ENCODE measurements at places on chromosomes 1 and 21.
A peak's percentile ranks its signal among the peaks of the same experiment; 100 is the strongest.

DNA sequence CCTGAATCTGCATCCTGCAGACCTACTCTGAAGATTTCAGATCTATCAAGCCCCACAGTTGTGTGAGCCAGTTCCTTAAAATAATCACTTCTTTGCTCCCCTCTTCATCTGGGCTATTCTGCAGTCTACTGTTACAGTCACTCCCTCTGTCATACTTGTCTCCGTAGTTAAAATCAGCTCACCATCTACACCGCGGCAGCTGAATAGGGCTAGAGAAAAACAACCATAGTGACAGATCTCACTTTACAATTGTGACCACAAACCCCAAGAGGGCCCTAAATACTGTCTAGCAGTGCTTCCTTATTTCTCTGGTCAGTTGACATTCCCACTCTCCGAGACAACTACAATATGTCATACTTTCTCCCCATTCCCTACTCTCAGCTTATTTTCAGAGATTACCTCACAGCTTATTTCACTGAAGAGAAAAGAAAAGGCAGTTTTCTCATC, 12.9 kb downstream of the DESI2 start:
- no peak for DNase-seq

GRCh38 chr1:8016210-8016894, 9.8 kb downstream of the ERRFI1 start:
- DNase-seq, result no peak

DNA sequence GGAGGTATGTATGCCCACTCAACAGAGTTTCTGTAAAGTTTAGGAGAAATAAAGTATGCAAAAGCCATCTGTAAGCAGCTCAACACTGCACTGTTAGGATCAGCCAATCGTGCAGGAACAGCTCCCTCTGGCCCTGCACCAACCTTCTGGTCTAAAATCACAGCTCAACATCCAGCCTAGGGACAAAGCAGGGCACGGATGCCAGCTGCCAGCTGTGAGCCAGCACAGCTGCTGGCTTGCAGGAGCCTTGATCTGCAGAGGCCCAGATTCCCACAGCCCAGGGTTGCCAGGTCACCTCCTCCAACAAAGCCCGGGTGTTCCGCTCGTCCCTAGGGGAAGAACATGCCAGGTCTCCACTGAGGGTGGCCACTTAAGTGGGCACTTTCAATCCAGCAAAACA, 8.6 kb downstream of the ACOT7 start:
- DNase-seq, result no peak

- DNase-seq, result no peak
These were observed 1.3 kb downstream of the PRDM2 start for GRCh38 chr1:13701271-13701640.

- DNase-seq, result no peak
These were observed 6.0 kb downstream of the TXNIP start for GRCh38 chr1:145990249-145990855.

- no peak for DNase-seq
These were observed 109.5 kb downstream of the TBX15 start for GRCh38 chr1:118878661-118879060.

DNA sequence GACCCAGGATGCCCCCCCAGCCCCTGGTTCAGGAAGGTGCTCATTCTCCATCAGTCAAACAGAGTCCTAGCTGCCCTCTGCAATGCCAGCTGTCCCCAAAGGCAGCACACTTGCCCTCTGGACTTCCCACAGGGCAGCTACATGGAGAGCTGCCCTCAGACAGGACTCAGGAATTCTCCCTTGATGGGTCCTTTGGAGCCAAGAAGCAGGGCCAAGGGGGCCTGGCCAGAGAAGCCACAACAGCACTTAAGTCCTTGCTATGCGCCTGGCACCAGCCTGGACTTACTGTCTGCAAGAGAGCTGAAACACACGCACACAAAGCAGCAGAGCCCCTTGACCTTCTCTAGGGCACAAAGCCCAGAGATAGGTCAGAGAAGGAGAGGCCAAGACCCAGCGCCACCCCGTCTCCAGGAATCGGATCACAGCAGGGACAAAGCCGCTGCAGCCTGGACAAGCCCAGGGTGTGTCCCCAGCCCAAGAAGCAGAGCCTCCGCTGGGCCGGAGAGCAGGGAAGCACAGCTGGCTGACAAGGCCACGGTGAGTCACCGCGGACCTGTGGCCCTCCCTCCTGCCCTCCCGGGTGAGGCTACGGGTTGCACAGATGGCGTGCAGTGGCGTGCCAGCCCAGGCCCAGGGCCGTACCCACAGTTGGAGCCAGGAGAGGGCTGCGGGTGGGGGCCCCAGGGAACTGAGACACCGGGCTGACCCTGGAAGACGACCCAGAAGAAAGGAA, 1.7 kb downstream of the WNT9A start:
- no peak for DNase-seq

GRCh38 chr1:26542771-26543451, 13.3 kb downstream of the RPS6KA1 start:
- no peak for DNase-seq

DNA sequence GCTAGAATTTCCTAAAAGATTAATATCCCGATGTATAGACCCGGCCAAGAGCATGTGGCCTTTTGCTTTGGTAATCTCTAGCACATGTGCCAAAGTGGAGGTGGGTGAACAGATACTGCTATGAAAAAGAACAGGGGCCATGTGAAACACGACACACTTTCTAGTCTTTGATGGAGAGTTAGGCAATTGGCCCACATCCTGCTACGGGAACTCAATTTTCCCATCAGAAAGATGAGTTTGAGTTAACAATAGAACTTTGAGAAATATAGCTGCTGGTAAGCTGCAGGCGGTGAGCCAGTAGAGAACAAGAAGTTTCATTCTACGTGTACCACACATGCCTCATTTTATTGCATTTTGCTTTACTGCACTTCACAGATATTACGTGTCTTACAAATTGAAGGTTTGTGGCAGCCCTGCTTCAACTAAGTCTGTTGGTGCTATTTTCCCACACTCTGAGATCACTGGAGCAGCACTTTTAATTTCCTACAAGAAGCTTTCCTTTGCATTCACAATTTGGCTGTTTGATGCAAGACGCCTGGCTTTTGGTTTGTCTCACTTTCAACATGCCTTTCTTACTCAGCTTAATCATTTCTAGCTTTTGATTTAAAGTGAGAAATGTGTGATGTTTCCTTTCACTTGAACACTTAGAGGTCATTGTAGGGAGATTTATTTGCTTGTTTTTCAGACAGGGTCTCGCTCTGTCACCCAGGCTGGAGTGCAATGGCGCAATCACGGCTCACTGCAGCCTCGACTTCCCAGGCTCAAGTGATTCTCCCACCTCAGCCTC, 46.3 kb downstream of the HTR6 start:
- no peak for DNase-seq

GRCh38 chr1:150477733-150478132, 9.5 kb upstream of the TARS2 start:
- DNase-seq, result no peak

DNA sequence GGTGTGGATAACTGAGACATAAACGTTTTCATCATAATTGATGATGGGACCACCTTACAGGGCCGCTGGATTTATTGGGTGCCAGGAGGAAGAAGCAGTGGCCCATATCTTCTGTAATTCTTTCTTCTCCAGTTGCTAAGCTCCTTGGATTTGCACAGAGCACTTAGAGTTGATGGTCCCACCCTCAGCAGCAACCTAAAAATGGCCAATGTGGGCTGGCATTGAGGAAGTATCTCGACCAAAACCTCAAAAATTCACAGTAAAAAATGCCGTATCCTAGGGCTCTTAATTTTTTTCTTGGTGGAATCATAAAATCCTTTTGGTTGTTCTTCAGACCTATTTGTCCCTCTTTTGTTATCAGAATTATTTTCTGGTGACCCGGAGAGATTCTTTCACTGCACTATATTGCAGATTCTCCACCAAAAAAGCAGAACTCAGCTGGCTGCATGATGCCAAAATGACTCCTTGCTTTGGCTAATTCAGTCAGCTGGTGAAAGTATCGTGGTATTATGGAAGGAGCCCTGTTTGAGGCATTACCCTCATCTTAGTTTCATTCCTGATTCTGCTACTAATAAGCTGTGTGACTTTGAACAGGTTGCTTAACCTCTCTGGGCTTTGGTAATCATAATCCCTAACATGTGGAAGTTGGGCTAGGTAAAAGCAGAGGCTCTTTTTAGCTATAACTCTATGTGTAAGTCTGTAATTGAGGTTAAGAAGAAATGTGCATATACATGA, 27.6 kb downstream of the KIRREL1 start:
- DNase-seq, result no peak

GRCh38 chr1:29629401-29629800, 393.1 kb downstream of the PTPRU start:
- DNase-seq, result no peak

DNA sequence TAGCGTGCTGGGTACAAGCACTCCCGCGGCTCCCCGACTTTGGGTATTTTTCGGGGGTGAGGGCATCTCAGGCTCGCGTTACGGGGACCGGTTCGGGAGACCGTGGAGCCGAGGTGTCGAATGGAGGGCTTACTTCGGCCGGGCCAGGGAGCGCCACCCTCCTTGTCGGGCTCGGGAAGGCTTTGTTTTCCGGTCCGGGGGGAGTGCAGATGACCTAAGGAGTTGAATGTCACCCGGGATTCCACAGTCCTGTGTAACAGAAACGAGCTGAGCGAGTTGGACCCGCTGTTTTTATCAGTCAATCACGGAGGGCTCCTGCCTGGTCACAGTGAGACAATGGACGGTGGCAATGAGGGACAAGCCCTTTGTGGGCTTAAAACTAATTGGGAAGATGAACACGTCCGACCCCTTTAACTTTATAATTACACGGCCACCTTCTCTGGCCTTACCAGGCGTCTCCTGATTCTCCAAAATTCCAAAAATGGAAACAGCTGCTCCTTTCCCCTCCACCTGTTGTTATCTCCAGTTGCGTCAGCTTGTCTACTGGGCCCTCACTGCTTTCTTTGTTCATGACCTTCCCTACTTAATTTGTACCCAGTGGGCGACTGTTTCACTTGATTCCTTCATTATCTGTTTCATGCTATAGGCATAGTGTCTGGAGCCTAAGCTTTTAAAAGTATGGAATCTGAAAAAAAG, 929 bp upstream of the TRIM45 start:
- DNase-seq, result no peak

DNA sequence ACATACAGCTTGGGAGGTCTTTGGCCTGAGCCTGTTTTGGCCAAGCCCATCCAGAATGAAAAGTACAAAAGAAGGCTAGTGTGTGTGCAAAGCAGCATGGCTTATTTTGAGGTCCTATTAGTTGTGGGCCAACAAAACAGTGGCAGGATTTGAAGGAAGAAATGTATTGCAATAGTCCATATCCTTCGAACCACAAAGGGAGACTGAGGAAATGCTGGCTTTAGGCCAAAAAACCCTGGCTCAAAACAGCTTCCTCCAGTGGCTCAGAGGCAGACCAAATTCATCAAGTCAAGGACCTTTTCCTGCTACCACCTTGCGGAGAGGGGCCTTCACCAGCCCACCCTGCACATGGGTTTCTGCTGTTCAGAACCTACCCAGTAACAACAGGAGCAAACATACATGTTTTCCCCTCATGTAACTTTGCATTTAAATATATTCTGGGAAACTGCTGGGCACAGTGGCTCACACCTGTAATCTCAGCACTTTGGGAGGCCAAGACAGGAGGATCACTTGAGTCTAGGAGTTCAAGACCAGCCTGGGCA, 43.3 kb downstream of the VPS26C start:
- DNase-seq, result no peak

DNA sequence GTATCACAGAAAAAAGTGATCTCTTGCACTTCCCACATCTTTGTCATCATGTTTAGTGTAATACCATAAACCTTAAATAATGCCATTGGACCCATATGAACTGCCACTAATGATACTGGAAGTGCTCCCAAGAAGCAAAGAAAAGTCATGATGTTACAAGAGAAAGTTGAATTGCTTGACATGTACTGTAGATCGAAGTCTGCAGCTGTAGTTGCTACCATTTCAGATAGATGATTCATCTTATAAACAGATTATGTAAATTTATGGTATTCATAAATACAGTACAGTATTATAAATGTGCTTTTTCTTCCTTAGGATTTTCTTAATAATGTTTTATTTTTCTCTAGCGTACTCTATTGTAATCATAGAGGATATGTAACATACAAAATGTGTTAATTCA, 30.1 kb upstream of the LAMC2 start:
- no peak for DNase-seq

DNA sequence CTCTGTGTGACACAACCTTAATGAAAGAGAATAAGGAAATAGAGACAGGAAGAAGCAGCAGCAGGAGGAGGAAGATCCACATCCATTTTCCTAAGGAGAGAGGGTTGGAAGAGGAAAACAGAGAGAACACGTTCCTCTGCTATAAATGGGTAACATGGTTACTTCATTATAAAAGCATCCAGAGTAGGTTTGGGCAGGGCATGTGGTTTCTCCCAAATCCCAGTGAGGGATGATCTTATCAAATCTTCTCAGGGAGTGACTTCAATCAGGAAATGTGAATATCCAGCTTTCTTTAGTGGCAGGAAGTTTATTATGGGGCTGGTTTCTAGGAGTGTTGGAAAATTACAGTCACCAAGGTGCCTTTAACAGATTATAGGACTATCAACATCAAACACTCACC, 11.1 kb downstream of the CYP2J2 start:
- DNase-seq, result no peak

- peak; percentile 74 for DNase-seq
These were observed at the start of gene MTARC2 for GRCh38 chr1:220748089-220748934. Gene MTARC2 (plus strand): TSS chr1:220748322. CDS start chr1:220748532, 210 bp downstream.

DNA sequence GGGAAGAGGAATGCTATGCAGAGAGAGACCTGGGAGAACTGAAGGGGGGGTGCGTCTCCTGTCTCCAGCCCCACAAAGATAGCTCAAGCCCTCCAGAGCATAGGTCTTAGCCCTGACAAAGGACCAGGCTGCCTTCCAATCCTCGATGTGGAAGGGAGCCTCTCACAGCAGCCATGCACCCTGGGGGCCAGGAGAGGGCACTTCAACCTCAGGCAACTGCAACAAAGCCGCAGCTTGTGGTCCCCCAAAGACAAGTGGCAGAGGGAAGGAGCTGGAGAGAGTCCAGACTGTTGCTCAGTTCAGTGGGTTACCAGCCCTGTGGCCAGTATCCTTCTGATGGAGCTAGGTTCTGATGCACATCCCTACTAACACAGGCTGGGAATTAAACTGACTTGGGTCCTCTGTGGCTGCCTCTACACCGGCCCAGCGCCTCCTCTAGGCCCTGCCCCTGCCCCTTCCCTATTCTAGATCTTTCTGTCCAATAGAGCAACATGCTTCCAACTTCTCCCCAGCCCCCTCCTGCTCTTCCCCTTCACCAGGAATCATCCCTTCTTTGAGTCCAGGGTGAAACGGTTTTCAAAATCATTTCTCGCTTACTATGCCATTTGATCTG, 100.7 kb upstream of the SPATA6 start:
- DNase-seq, result peak; percentile 72

GRCh38 chr1:112296908-112297307, 99.1 kb upstream of the CTTNBP2NL start:
- no peak for DNase-seq

- no peak for DNase-seq
These were observed 425.9 kb upstream of the PROX1 start for GRCh38 chr1:213561870-213562269.

DNA sequence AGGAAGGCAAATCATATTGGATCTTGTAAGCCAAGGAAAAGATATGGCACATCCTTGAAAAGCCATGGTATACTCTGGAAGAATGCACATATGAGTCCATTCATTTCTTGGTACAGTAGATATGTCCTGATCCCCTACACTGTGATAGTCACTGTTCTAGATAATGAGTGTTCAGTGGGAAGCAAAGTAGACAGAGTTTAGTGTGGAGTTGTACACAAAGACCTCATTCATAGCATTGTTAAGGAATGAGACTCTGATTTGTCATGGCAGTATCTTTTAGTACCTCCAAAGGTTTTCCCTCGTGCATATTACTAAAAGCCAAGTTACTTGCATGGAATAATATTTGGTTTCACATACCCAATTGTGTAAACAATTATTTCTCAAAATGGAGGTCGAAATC, 204.7 kb downstream of the NFIA start:
- DNase-seq, result no peak

All from iPS DF 6.9 (cell line).